Stimulated activated CD4-positive, alpha-beta T cell treated with anti-CD3 and anti-CD28 coated beads, Interleukin-1b, Interleukin-23, amount 100 ng/mL, for 4 hours (primary cell): ENCODE measurements at places on chromosomes 1 and 21.

DNA sequence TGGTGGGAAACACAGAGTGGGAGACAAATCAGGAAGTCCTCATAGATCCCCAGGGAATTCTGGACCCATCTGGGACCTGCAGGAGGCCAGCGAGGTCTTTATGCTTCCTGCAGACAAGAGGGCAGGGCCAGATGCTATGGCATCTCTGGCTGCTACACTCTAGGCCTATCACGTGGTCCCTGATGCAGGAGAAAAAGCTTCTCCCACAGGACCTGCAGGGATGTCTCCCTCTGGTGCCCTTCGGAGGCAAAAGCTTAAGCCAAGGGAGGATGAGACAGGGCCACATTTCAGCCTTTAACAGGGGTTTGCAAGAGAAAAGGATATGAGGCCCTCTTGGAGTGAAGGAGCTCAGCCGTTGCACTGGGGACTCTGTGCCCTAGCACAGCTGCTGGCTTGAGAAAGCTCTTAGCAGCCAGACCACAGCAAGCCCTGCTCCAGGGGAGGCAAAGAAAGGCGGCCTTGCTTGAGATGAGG lies 243.0 kb downstream of the C1orf94 start:
- DNase-seq = no peak

GRCh38 chr1:21628798-21629393 lies 40.3 kb downstream of the RAP1GAP start:
- no peak for DNase-seq

- no peak for DNase-seq
These were observed 252.8 kb upstream of the ADGRL2 start for GRCh38 chr1:81547912-81548303.

DNA sequence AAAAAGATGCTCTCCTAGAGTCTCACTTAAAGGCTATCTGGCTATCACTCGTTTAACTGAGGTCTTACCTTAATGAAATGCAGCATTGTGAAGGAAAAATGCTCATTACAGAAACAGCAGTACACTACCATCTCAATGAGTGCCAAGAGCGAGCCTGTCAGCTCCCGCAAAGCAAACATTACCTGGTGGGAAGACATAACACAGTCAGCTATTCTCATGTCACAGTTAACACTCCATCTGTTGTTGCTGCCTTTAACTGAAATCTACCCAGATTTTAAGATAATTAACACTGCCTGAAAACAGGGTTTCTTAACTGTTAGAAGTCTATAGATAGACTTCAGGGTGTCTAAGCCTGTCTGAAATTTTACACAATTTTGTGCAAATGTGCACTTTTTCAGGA lies 39.1 kb downstream of the PCSK9 start:
- DNase-seq = no peak

- DNase-seq = peak; percentile 83
These were observed at the start of gene RBM11 for GRCh38 chr21:14215971-14216641. RBM11 (plus strand) TSS chr21:14216157; CDS start chr21:14216187, 30 bp downstream.

GRCh38 chr21:32322103-32322502 lies 23.4 kb downstream of the MRAP start:
- no peak for DNase-seq

GRCh38 chr1:36653850-36654249 lies 171.1 kb upstream of the CSF3R start:
- DNase-seq = no peak

- no peak for DNase-seq
These were observed 61.6 kb downstream of the MAP3K21 start for GRCh38 chr1:233389169-233389568.

DNA sequence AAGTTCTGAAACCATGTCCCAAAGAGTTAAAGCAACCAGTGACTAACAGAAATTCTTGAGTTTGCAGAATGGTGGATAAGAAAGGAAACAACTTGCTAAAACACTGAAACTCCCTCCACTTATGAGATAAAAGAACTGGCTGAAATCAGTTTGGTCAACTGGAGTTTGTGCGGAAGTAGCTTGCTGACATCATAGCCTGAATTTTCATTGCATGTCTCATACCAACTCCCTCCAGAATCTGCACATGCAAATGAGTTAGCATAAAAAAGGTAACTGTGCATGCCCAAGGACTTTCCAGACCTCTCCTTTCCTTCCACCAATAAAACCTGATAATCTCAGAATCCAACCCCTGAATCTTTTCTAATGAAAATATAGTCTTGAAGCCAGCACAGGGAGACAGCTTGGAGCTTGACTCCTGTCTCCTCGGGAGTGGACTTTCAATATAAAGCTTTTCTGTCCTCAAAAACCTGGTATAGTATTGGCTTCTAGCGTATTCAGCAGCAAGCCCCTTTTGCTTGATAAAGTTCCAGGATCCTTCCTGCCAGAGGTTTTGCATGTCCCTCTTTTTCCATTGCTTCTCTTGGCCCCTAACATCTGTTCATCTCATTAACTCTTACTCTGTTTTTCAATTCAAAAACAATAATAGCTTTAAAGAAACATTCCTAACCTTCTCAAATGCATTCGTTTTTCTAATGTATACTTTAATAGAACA lies 785.8 kb upstream of the ADGRL4 start:
- no peak for DNase-seq

GRCh38 chr1:113545210-113545609 lies 154.9 kb downstream of the MAGI3 start:
- DNase-seq = no peak
